ENCODE measurements at places on chromosomes 13 and 19.

- DNase-seq = no peak
Measured at GRCh38 chr13:27578121-27579030, 42.0 kb downstream of the LNX2 start.

GRCh38 chr13:30792285-30793000 is 57.1 kb downstream of the ALOX5AP start:
- DNase-seq = no peak

DNA sequence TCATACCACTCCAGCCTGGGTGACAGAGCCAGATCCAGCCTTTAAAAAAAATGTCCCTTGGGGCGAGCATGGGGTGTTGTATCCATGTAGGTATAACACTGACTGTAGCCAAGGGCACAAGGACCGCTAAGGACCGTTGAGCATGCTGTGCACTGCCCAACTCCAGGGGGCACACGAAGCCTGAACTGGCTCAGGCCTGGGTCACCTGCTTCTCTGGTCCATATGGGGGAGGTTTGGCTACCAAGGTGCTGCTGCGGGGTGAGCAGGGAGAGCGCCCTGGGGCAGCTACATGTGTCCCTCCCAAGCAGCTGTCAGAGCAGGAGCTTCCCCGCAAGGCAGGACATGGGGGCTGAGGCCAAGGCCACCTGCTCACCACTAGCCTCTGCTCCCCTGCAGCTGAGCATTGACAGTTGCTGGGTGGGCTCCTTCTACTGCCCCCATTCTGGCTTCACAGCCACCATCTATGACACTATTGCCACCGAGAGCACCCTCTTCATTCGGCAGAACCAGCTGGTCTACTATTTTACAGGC is 16.3 kb downstream of the CATSPERG start:
- DNase-seq = no peak

GRCh38 chr19:32201636-32202051 is 143.8 kb upstream of the ZNF507 start:
- DNase-seq = no peak

DNA sequence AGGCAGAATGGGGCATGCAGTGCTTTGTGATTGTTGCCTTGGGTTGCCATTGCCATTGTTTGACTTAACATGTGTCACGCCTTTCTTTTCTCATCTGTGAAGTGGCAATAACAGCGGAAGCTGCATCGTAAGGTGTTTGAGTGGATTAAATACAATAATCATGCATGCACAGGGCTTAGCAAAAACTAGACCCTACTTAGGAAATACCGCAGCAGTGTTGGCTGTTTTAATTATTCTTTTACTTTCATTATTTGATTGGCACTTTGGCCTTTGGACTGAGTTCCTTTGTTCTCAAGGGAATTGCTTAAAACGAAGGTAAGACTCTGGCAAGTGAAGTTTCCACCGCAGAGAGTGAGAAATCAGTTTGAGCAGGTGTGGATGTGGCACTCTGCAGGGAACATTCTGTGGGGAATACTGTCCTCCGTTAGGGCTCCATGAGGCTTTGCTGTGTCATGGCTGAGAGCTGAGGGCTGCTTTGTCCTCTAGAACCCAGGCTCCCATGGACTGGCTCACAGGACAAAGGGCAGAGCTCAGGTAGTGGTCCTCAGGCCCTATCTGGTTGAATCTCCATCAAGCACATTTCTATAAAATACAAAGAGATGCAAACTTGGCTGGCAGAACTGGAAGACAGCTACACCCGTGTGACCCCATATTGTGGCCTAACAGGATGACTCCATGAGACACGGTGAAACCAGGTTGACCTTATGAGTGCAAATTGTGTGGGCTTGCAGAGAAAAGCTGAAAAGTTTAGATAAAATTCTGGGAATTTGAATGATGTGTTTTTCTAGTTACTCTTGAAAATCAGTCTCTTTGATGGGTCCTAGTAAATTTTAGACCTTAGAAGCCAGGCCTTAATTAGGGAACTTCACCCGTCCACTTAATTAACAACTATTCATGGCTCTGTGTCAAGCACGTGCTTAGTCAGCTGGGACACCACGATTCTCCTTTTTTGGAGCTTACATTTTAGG is 407.2 kb downstream of the KCNRG start:
- no peak for DNase-seq

GRCh38 chr13:110344320-110344719 is 37.2 kb downstream of the COL4A2 start:
- DNase-seq = no peak

- no peak for DNase-seq
Measured at GRCh38 chr19:18440415-18440877, 2.5 kb upstream of the ISYNA1 start.

- no peak for DNase-seq
Measured at GRCh38 chr19:51727349-51727880, 3.6 kb upstream of the HAS1 start.

GRCh38 chr19:30225676-30226463 is 146.3 kb upstream of the ZNF536 start:
- DNase-seq = no peak

GRCh38 chr13:111394211-111394922 is 73.9 kb downstream of the TEX29 start:
- DNase-seq = no peak

DNA sequence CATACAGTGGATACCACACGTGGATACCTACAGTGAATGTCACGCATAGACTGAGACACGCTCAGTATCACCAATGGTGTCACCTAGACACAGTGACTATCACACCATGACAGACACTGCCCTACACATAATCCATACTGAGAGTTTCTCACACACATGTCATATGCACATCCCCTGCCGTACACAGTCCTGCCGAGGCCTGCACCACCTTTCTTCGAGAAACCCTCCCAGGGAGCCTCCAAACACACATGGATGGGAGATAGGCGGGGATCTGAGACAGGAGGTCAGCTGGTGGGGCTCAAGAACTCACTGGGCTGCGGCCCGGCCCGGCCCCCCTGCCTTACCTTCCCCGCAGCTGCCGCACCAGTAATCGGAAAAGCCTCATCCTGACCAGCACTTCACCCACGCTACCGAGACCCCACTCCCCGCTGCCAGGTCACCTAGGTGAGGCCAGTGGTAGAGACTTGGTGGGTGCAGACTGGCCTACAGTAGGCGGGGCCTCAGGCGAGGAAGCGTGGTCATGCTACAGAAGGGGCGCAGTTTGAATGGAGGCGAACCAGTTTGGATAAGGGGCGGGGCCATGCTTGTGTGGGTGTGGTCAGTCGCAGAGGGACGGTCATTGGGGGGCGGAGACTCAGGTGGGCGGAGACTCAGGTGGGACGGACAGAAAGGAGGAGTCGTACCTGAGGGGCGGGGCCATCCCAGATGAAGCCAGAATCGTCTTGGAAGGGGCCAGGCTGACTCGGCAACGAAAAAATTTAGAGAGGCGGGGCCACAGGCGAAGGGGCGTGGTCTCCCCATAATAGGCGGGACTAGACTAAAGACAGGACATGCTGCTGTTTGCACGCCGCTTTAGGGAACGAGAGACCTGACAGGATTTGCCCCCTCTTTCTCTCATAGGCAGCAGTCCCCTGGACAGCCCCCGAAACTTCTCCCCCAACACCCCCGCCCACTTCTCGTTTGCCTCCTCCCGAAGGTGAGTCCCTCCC is 2.1 kb downstream of the MAST1 start:
- no peak for DNase-seq

GRCh38 chr19:39138221-39139211 is 12.9 kb downstream of the PAK4 start:
- no peak for DNase-seq

DNA sequence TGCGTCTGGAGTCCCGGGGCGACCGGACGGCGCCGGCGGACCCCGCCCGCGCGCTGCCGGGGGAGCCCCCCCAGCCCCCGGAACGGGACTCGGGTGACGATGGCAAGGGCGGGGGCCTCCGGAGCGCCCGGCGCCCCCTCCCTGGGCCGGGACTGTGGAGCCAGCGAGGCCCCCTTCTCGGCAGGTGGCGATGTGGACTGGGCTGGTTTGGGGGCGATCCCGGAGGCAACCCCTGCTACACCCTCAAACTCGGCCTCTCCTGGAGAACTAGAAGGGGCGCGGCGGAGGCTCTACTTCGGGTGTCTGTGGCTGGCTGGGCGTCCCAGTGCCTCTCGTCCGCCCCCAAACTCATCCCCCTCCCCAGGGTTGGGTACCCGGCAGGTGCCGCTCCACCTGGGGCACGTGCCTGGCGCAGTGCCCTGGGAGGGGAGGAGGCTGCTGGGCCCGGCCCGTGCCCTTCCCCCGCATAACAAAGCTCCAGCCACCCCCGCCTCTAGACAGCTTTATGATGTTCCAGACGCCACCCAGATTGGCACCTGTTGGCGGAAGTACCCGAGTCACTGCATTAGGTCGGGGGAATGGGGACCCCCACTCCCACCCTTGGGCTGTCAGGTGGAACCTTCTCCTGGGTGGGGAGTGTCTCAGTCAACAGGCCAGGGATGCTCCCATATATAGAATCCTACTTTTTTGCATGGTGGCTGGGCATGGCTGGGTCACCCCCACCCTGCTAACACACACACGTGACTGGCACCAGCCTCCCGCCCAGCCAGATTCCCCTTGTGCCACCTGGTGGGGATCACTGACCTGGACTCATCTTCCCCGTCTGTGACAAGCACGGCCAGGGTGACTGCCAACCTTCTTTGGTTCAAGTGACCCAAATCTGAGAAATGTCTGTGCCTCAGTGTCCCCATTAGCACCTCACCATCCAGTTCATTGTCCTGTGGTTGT is 722 bp downstream of the PKN1 start:
- DNase-seq = no peak

- DNase-seq = no peak
Measured at GRCh38 chr13:112837371-112838037, 131.5 kb upstream of the MCF2L start.

GRCh38 chr13:50740052-50740741 is 103.3 kb downstream of the DLEU7 start:
- no peak for DNase-seq

GRCh38 chr19:38388349-38389100 is at the start of gene SPRED3:
Gene SPRED3 (plus strand): TSS chr19:38388697. CDS start chr19:38390303, 1,606 bp downstream.
- peak; percentile 33 for DNase-seq

DNA sequence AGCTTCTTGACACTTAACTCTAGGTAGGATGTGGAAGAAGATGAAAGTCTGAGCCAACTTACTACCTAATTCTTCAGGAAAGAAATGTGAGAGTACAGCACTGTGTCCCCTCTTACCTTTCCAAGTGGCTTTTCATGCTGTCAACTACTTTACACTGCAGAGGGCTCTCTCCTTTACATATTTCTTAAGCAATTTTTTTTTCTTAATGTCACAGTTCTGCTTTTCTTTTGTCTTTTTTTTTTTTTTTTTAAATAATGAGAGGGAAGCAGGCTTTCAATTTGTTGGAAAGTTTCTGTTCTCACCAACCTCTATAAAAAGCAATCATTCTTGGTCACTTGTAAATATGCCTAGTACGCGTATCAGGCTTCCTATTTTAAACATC is 212.7 kb upstream of the MIR17HG start:
- no peak for DNase-seq

GRCh38 chr13:67791047-67791446 is 560.9 kb upstream of the PCDH9 start:
- DNase-seq = no peak

DNA sequence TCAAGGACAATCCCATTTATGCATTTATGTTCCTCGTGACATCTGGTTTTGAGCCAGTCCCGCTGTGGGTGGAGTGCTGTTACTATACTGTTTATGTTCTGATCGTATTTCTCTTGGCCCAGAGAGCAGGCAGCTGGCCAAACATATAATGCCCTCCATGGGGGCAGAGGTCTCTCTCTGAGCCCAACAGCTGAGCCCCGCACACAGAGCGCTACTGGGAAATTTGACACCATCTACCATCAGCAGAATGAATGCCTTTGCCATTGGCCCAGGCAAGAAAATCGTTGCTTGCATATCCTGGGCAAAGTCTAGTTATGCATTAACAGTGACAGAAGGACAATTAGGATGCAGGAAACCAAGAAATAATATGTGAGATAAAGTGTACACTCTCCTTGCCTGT is 126.8 kb upstream of the CACNA1A start:
- peak; percentile 33 for DNase-seq

DNA sequence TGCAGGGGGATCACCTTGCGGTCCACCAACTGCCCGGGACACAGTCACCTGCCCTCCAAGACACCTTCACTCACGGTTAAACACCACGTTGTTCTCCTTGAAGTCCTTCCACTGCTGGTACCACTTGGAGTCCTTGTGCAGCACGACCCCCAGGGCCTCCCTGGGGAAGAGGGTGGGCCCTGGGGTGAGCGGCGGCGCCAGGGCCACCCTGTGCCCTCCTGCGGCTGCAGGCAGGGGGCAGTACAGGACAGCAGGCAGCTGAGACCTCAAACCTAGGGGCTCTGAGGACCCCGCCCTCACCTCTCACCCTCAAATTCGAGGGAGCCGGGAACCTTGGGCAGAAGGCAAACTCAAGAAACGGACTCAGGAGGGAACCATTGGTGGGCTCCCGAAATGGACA is 7.5 kb upstream of the CTXN1 start:
- DNase-seq = no peak

DNA sequence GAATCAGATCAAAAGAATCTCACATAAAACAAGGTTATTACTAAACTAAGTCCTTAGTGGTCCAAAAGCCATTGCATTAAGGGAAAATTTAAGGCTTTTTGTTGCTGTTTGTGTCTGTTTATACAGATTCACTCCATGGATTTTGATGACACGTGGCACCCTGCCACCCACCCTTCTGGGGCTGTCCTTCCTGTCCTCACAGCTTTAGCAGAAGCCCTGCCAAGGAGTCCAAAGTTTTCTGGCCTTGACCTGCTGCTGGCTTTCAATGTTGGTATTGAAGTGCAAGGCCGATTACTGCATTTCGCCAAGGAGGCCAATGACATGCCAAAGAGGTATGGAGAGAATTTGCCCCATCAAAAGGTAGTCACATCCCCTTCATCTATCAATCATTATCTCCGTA is 6.9 kb downstream of the ACOD1 start:
- DNase-seq = no peak

- DNase-seq = no peak
Measured at GRCh38 chr13:106723036-106723435, 155.1 kb upstream of the ARGLU1 start.

- no peak for DNase-seq
Measured at GRCh38 chr19:49954092-49954829, 6.7 kb downstream of the SIGLEC11 start.

DNA sequence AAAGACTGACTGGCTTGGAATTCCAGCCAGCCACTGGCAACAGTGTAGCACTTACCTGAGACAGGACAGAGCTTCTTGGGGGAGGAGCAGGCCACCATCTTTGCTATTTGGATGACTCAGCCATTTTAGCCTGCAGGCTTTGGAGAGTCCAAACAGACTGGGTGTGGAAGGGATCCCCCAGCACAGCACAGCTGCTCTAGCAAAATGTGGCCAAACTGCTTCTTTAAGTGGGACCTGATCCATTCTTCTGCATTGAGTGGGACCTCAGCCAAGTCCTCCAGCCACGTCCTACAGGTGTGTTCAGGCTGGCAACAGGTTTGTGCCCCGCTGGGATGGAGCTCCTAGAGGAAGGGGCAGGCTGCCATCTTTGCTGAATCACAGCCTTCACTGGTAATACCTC is 80.0 kb downstream of the NDFIP2 start:
- DNase-seq = no peak

Measured in left renal pelvis (tissue), 4 donors.